SHP77 (cell line): ENCODE measurements at places on chromosomes 4 and X.
A peak's percentile ranks its signal among the peaks of the same experiment; 100 is the strongest.

DNA sequence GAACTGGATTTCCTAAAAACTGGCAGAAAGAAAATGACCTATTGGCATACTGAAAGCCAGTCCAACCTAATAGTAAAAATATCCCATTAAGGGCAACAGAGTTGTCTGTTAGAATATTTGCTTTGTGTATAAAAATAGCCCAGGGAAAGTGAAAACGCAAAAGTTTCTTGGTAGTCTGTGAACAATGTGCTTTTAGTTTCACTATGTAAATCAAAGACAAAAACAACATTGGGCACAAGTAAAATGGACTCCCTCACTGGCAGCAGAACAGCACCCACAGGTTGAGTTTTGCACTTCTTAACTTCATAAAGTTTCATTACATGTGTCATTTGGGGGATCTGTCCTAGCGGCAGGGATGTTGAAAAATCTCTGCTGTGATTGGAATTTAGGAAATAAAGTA lies 4.3 kb upstream of the FGG start:
- DNase-seq = no peak

DNA sequence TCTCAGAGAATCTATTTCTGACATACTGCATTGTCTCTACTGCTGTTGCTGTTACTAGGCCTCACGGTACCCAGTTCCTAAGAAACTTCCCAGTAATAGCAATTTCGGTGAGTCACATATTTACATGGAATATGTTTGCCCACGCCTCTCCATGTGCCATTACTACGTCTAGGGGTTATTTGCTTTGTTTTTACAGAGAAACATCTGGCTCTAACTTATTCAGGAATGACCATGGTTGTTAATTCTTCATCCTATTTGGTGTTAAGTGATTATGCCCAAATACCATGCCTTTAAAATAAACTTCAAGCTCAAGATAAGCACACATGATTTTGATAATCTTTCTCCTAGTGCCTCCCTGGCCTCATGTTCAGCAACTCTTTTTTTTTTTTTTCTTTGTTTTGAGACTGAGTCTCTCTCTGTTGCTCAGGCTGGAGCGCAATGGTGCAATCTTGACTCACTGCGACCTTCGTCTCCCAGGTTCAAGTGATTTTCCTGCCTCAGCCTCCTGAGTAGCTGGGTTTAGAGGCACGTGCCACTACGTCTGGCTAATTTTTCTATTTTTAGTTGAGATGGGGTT lies 101.0 kb upstream of the HS3ST1 start:
- peak; percentile 10 for DNase-seq

- DNase-seq = no peak
These were observed 15.3 kb downstream of the BMX start for GRCh38 chrX:15515931-15516330.

DNA sequence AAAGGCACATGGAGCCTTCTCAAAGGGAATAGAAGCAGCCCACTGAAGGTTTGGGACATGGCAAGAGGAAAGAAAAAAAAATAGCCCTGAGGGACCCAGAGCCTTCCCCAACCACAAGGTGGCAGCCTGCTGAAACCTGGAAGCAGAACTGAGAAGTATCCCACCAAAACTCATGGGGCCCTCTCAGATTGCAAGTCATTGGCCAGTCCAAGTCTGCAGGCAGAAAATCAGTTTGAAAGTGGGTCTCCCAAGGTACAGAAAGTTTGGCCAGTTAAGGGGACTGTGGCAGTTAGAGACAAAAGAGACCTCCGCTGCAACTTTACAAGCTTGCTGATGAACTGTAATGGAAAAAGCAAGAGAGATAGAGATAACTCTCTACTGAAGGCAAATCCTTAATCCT lies 155.8 kb downstream of the ANTXR2 start:
- peak; percentile 17 for DNase-seq

DNA sequence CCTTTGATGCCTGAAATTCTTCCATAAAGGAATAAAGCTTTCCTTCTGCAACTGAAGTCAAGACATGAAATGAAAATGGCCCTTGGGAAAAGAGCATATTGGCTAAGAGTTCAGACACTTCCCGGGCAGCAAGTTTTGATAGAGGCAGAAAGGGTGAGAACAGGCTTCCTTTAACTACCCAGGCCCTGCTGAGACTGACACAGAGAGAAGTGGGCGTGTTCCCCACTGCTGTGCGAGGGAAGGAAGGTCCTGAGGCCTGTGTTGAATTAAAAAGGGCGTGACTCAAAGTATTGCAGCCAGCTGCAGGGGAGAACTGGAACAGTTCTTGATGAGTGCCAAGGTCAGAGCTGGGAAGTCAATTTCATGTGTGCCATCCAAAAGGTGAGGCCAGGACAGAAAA lies 33.9 kb upstream of the ADGRG2 start:
- no peak for DNase-seq

GRCh38 chrX:54182194-54182863 lies 725 bp downstream of the FAM120C start:
- DNase-seq = peak; percentile 62

GRCh38 chr4:138673053-138673452 lies 342.5 kb upstream of the NOCT start:
- no peak for DNase-seq

DNA sequence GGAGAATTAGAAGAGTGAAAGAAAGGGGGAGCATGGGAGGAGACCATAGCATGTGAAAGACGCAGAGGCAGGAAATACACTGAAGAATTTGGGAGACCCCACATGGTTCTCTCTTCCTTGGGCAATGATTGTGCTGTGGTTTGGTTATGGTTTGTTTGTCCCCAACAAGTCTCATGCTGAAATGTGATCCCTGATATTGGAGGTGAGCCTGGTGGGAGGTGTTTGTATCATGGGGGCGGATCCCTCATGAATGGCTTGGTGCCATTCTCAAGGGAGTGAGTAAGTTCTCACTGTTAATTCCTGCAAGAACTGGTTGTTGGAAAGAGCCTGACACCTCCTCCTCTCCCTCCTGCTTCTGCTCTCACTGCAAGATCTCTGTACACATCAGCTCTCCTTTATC lies 78.6 kb upstream of the RAI2 start:
- DNase-seq = no peak

DNA sequence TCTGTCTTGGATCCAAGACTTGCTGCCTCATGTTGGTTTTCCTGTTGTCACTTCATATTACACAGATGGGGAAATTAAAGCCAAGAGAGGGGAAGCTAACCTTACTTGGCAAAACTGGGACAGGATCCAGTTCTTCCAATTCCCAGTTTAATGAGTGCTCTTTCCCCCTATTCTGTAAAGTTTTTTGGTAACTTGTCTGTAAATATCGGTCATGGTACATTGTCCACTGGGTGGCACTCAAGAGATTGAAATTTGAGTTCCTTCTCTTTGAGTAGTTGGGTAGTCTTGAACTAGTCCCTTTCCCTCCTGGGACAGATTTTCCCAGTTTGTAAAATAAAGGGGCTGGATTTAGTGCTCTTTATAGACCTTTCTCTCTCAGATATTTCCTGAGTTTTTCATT lies 12.4 kb upstream of the EOLA2 start:
- DNase-seq = peak; percentile 0

- DNase-seq = no peak
These were observed 8.5 kb downstream of the CD40LG start for GRCh38 chrX:136656361-136656964.

DNA sequence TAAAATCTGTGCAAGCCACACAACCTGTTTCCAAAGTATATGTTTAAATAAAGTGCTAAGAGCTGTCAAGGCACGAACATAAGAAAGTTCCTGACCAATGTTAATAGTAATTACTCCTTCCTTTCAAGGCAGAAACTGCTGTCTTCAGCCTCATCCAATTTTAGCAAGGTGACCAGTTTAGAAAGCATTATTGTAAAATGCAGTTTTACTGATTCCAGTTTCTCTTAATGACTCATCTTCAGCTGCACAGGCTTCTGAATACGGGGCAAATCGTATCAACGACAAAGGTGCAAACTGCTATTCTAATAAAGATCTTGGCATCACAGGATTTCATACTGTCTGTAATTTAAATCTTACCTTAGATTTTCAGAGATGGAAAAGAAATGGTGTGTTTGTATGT lies 87.5 kb downstream of the PPP3CA start:
- no peak for DNase-seq
